ENCODE measurements at places on chromosomes 12 and 14.

DNA sequence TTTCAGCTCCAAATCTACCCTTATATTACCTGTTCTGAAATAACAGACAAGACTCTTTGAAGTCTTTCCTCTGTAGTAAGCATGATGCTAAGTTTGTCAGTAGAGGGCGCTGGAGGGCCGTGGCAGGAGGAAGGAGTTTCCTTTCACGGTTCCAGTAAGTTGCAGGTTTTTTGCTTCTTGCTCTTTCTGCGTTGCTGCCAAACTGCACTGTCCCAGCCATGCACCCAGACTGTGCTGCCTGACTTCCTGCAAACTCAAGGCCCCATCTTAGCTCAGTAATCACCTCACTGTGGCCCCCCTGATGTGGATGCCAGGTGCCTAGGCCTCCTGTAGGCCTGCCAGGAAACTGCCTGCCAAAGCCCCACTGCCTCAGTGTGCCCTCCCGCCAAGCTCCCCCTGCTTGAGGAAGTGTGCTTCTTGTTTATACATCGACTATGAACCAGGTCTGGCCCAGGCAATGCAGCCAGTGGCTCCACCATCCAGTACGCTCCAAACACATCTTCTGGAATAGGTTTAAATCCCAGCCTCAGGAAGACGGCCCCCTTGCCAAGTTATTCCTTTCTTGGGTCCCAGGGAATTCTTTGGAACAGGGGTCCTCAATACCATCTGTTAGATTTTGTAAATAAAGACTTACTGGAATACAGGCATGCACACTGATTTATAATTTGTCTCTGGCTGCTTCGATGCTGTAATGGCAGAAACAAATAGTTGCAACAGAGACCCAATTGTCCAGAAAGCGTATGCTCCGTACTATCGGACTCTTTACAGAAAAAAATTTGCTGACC is 193.7 kb upstream of the LRIG3 start:
- DNase-seq, result peak; percentile 79

GRCh38 chr12:81502912-81503695 is 256.0 kb downstream of the PPFIA2 start:
- no peak for DNase-seq

GRCh38 chr14:34175574-34175973 is 224.7 kb upstream of the EGLN3 start:
- DNase-seq, result no peak

DNA sequence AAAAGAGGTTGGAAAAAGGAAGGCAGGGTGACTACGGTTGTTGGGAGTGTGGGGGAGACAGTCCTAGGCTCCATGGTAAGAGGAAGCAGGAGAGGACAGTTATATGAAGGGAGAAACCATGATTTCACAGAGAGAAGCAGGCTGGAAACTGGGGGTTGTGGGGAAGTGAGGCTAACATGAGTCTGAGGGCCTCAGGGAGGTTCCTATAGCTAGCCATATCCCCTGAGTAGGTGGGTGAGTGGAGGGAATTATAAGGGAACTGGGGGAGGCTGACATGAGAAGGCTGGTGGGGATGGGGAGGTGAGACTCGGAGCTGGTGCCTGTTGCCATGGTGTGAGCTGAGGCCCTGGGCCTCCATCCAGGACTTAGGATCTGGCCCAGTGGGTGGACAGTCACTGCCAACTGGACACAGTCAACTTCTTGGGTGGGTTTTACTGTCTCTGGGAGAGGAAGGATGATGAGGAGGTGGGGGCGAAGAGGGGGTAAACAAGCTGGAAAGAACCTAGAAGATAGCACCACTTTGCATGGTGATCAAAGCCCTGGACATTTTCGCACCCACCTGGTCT is 1.4 kb downstream of the RNASE13 start:
- no peak for DNase-seq

DNA sequence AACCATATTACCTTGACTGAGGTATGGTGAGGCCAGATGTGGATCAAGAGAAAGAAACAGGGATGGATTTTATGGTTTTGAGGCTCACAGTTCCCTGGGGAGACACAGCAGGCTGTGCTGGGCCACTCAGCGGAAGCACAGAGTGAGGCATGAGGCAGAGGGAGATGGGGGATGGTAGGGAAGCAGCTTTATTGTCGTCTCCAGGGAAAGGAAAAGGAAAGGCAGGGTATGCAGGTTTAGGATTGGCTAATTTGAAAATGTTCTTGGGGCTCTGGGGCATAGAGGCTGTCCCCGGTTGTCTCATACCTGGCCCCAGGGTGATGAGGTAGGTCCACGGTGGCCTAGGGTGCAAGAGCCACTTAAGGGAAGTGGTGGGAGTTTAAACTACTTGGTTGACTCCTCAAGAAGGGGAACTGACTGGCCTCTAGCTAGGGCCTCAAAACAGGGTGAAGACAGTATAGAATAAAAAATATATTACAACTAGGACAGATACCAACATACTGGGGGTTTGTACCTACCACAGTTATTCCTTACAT is 322.8 kb downstream of the RGS6 start:
- no peak for DNase-seq

- no peak for DNase-seq
Observed at GRCh38 chr12:96064271-96064670, 28.9 kb upstream of the LTA4H start.

DNA sequence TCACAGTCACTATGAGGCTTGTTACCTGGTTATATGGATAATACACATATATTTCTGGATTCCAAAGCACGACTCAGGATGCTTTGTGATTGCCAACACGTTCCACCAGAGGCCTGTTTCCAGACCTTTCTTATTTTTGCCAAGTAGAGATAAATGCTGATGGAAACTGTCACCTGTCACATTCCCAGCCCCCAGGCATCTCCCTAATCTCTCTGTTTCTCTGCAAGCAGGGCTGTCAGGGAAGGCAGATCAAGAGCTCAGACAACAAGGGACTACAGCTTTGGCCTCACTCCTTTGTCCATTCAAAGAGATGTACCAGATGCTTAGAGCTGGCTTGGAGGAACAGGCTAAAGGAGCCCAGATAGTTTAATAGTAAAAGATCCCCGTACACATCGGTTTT is 21.8 kb upstream of the DDHD1 start:
- no peak for DNase-seq

- no peak for DNase-seq
Observed at GRCh38 chr12:73210548-73211204, 938.5 kb downstream of the TRHDE start.

GRCh38 chr14:42407153-42407552 is 800.5 kb downstream of the LRFN5 start:
- DNase-seq, result no peak

DNA sequence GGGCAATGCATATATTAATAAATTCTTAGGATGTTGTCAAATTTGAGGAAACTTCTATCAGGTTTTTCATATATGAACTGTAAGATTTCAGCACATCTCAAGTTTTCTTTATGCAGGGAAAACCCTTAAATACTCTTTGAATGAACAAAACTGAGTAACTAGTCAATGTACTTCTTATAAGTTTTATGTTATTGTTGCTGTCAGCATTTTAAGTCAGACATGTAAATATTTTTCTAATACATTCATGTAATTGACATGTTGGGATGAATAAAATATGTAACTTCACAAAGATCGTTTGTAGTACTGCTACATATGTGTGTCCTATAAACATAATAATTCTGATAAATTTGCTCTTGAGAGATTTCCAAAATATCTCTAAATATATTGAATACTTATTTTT is 109.6 kb downstream of the BMP4 start:
- no peak for DNase-seq

GRCh38 chr14:68625366-68626090 is 167.3 kb downstream of the ZFP36L1 start:
- DNase-seq, result no peak

- DNase-seq, result no peak
Observed at GRCh38 chr12:120721866-120722265, 3.8 kb upstream of the ACADS start.

- DNase-seq, result no peak
Observed at GRCh38 chr14:95222870-95223398, 65.6 kb upstream of the DICER1 start.

GRCh38 chr12:9118158-9118557 is 2.4 kb upstream of the A2M start:
- DNase-seq, result no peak

GRCh38 chr14:62289471-62289870 is 527.3 kb downstream of the SNAPC1 start:
- no peak for DNase-seq

DNA sequence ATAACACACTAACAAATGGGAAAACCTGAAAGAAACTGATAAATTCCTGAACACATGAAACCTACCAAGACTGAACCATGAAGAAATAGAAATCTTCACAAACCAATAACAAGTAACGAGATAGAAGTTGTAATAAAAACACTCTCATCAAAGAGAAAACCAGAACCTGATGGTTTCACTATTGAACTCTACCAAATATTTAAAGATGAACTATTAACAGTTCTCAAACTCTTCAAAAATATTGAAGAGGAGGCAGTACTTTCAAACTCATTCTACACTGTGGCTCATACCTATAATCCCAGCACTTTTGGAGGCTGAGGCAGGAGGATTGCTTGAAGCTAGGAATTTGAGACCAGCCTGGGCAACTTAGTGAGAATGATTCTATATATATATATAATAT is 48.4 kb upstream of the TMTC2 start:
- no peak for DNase-seq

- no peak for DNase-seq
Observed at GRCh38 chr14:23376482-23377197, at the start of gene CMTM5. TSS of gene CMTM5 (plus strand) at chr14:23377046. CDS start at chr14:23377252, 206 bp downstream.

DNA sequence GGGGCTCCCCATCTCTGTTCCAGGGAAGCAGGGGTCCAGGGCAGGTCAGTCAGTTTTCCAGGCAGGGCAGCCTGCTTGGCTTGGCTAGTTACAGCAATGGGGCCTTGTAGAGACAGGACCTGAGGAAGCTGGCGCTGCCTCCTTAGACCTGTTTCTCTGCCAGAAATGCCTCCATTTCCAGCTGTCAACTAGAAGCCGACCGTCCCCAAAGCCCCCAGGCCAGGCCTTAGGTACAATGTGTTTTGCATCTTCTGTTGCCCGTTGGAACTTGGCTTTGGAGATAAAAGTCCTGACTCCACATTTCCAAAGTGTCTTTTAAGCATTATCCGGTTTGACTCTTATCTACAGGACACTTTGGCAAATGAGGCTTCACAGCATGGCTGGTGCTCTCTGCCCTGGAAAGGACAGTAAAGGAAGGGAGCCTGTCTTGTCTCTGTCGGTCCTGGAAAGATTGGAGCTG is 42.6 kb downstream of the KRT80 start:
- no peak for DNase-seq

- no peak for DNase-seq
Observed at GRCh38 chr12:103821773-103822172, 19.3 kb downstream of the NT5DC3 start.

DNA sequence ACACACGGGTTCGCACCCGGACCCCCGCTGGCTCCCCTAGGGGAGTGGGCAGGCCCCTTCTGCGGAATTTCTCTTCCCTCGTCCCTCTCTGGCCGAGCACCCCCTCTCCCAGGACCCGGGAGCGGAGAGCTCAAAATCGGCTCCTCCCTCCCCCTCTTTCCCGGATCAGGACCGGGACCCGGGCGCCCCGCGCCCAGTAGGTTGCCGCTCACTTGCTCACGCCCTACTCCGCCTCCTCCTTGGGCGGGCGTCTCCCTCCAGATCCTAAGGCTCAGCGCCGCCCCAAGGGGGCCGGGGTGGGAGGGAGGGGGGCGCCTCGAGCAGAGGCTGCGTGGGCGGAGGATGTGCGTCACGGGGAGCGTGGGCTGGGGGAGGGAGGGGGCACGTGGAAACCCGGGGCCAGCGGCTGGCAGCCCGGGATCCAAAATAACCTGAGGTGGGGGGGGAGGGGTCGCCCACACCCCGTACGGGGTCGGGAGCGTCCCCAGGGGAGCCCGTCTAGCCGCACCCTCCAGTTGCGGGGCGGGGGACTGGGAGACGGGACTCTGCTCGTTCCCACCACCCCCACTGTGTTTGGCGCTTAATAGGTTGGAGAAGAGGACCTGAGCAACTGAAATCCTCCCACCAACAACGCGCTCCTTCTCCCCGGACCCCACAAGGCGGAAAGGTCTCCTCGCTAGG is 1.8 kb upstream of the NAB2 start:
- DNase-seq, result no peak

- DNase-seq, result no peak
Observed at GRCh38 chr14:93475471-93475870, 44.7 kb downstream of the UNC79 start.

GRCh38 chr12:104304261-104305009 is 896 bp downstream of the EID3 start:
- DNase-seq, result no peak

- no peak for DNase-seq
Observed at GRCh38 chr12:69824966-69825560, at the start of gene MYRFL. TSS of gene MYRFL (plus strand) at chr12:69825227. CDS start at chr12:69825518, 291 bp downstream.

DNA sequence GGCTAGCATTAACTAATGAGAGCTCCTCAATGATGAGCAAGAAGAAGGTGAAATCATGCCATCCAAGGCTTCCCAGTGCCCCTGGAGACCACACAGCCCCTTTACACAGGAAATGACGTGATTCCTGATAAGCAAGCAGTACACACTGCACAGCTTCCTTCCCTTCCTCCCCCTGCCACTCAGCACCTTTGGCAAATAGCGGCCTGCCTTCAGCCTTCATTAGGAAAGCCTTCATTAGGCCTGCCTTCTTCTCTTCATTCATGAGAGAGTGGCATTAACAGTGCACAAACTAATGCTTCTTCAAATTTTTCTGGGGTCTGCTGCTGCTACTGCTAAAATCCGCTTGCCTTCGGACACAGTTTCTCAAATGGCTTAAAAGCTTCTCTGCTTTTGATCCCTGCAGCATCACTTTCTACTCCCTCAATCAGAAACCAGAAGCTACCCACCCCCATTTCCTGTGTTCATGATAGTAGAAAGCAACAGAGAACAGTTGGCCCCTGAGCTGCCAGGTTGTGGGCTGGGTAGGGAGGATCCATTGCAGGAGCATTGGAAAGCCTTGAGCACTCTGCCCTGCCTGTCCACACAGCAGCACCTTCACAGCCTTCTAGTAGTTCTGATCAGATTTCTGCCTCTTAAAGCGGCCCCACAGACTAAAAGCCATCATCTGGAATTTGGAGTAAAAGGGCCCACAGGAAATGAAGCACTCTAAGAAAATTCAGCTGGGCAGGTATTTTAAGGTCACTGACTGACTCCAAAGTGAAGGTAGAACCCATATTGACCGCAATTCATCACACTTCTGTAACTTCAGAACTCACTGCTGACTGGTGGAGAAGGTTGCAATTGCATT is 103.8 kb upstream of the ETV6 start:
- no peak for DNase-seq

DNA sequence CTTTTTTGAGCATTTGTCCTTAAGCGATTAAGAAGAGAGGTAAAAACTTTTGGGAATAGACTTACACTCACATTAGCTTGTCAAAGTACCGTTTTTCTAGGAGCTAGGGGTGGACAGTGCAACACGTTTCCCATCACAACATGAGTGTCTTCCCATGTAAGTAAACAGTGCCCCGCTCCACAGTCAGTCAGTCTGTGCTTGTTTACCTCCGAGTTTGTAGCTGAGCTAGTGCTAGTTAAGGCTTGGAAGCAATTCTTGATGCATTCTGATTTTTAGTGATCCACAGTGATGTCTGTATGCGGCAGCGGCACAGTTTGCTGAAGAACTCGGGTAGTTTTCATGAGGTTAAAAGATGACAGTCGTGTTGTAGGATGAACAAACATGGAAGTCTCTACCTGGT is 941 bp downstream of the ZDHHC17 start:
- no peak for DNase-seq

GRCh38 chr12:52637299-52637698 is 14.7 kb downstream of the KRT2 start:
- no peak for DNase-seq

Measured in NT2/D1 (cell line).